ENCODE measurements at places on chromosomes 5 and 9. TPM values are rescaled to one million over a fixed set of nuclear protein-coding genes. Genes with fewer than 3 reads are reported as not detected.

Gene ROPN1L
- 2.1 TPM for total RNA-seq

DNA sequence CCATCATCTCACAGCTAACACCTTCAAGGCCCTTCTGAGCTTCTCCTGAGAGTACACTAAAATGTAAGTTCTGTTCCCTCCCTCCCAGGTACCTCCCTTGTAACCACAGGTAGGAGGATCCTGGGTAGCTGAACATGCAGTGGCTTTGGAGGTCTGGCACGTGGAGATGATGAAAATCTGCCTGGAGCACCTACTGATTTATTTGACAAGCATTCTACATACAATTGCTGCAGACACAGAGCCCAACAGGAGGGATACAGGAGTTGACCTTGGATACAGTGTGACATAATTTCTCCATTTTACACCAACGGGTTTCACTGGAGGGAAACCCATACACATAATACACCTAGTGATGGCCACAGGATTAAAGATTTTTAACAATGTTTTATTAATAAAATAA, 478.7 kb downstream of the SEMA5A start:
- no peaks in the 10 kb centered on the region for H3K27me3 ChIP-seq
- H3K4me3 ChIP-seq = no peak overlapping the region
- no peak for DNase-seq
- H3K36me3 ChIP-seq = no peaks in the 10 kb centered on the region
- H3K4me1 ChIP-seq = peaks cover 17% of the 10 kb centered on the region
- no peak overlapping the region for H3K27ac ChIP-seq

Gene FCN2
- not detected for total RNA-seq

GRCh38 chr9:95499046-95499676, 17.6 kb downstream of the PTCH1 start:
- no peaks in the 10 kb centered on the region for H3K27me3 ChIP-seq
- peaks cover 45% of the 10 kb centered on the region for H3K4me1 ChIP-seq
- no peaks in the 10 kb centered on the region for H3K36me3 ChIP-seq

- DNase-seq = peak; percentile 69
- peak overlapping the region; percentile 24 for H3K27ac ChIP-seq
Observed at GRCh38 chr9:3850098-3850497, 324.3 kb upstream of the RFX3 start.

- peak overlapping the region; percentile 93 for H3K4me3 ChIP-seq
- H3K27ac ChIP-seq = peak overlapping the region; percentile 83
- peak; percentile 56 for DNase-seq
- H3K27me3 ChIP-seq = no peaks in the 10 kb centered on the region
Observed at GRCh38 chr5:61332851-61333320, 828 bp downstream of the ZSWIM6 start.

Gene MEIKIN
- total RNA-seq = not detected

DNA sequence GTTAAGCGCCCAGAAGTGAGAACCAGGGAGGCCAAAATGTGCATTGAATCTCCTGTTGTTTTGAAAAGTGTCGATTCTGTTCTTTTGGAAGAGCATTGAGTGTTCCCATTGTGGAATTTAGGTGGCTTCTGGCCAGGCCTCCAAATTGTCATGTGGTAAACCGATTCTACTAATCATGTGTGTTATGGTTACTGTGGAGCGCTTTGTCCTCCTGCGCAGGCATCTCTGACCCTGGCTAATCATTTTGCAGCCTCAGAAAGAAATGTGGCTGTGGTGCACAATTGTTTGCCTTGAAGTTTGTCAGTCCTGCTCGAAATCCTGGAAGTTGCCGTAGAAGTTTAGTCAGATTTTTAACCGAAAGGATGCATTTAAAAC, 121.3 kb downstream of the RASGRF2 start:
- H3K27ac ChIP-seq = no peak overlapping the region
- no peaks in the 10 kb centered on the region for H3K27me3 ChIP-seq
- H3K4me1 ChIP-seq = no peaks in the 10 kb centered on the region
- DNase-seq = no peak
- no peak overlapping the region for H3K4me3 ChIP-seq

DNA sequence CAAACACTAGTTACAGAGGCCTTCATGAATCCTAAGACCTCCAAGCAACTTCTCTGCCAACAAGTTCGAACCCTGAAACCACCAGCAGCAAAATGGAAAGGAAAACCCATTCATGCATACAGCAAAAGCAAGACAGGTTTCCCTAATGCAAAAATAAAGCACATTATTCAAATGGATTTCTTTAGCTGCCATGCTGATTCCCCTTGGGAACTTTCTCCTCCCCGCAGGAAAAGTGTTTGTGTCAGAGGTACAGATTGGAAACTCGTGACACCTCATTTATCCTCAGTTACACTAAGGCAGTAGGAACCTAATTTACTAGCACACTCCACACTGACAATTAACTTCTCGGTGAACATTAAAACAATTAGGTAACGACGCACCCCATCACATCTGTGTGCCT, 63.4 kb downstream of the TLE1 start:
- H3K36me3 ChIP-seq = no peaks in the 10 kb centered on the region
- no peak for DNase-seq
- H3K27ac ChIP-seq = no peak overlapping the region
- H3K4me3 ChIP-seq = no peak overlapping the region
- H3K4me1 ChIP-seq = peaks cover 37% of the 10 kb centered on the region

DNA sequence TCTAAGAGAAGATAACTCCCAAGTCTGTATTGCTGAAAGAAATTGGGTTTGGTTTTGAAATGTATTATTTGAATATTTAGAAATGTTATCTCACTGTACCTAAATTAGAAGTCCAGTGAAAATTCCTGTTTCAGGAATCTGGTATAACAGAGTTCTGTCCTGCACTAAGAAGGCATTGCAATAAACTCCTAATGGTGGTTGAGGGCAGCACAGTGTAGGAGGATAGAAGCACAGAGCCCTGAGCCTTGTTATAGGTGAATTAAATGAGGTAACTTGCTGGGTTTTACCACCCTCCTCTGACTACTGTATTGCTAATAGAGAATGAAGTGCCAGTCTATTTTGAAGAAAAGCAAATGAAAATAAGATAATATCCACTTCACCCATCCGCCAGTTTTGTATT, 143.4 kb downstream of the CD180 start:
- no peak overlapping the region for H3K4me3 ChIP-seq
- H3K27ac ChIP-seq = no peak overlapping the region
- H3K4me1 ChIP-seq = peaks cover 3% of the 10 kb centered on the region
